ENCODE measurements at places on chromosomes 16 and 17.

- no peak for DNase-seq
These were observed 226.7 kb upstream of the ELAC2 start for GRCh38 chr17:13244513-13244912.

DNA sequence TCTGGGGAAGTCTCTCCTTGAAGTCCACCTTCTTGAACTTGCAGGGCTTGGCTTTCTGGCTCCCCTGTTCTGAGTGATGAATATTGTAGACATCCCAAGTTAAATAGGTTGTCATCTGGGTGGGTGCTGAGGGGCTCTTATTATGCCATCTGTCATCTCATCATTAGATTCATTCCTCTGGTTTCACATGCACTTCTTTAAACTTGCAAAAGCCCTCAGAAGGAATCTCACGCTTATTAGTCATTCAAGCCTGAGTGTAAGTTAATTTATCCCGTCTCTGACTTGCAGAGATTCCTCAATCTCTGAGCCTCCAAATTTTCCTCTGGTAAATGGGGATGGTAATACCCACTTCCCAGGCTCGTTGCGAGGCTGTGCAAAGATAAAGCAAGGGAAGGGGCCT is 5.7 kb downstream of the MGAT5B start:
- no peak for DNase-seq

- peak; percentile 46 for DNase-seq
These were observed 659.9 kb upstream of the SOX9 start for GRCh38 chr17:71460943-71461342.

- DNase-seq = no peak
These were observed at the start of gene B4GALNT2 for GRCh38 chr17:49132699-49133364. TSS of gene B4GALNT2 (plus strand) at chr17:49132769. CDS start at chr17:49132793, 24 bp downstream.

- no peak for DNase-seq
These were observed 6.6 kb downstream of the NEUROD2 start for GRCh38 chr17:39600997-39601597.

DNA sequence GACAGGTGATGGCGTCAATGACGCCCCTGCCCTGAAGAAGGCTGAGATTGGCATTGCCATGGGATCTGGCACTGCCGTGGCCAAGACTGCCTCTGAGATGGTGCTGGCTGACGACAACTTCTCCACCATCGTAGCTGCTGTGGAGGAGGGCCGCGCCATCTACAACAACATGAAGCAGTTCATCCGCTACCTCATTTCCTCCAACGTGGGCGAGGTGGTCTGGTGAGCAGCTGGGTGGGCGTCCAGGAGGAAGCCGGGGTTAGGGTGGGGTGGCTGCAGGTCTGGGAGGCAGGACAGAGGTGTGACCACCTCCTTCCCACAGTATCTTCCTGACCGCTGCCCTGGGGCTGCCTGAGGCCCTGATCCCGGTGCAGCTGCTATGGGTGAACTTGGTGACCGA is 23.2 kb downstream of the RABEP2 start:
- no peak for DNase-seq

DNA sequence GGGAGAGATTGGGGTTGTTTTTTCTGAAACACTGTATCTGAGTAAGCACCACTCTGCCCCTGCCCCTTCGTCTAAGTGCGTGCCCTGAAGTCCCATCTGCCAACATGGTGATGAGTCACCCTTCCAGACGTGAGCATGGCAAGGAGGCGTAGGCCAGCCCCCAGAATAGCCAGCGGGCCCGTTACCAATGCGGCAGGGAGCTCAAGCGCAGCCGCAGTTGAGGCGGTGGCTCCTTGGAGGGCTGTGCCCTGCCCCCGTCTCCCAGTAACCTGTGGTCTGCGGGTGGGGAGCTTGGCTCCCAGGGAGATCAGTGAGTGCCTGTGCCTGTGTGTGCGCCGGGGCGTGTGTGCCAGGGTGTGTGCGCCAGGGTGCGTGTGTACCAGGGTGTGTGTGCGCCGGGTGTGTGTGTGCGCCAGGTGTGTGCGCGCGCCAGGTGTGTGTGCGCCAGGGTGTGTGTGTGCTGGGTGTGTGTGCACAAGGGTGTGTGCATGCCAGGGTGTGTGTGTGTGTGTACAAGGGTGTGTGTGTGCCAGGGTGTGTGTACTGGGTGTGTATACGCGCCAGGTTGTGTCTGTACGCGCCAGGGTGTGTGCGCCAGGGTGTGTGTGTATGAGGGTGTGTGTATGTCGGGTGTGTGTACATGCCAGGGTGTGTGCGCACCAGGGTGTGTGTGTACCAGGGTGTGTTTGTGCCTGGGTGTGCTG is 98.6 kb upstream of the CHMP6 start:
- DNase-seq = no peak

DNA sequence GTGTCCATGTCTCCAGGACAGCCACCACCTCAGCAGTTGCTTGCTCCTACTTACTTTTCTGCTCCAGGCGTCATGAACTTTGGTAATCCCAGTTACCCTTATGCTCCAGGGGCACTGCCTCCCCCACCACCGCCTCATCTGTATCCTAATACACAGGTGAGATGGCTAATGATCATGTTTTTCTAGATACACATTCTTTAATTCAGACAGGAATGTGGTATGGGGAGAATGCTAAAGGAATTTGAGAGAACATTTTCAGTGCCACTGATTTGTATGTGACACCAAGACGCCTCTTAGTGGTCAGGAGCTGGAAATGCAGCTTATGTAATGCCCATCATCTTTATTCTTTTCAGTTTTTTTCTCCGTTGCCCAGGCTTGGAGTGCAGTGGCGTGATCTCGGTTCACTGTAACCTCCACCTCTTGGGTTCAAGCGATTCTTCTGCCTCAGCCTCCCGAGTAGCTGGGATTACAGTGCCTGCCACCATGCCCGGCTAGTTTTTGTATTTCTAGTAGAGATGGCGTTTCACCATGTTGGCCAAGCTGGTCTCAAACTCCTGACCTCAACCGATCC is 8.9 kb upstream of the RAPGEFL1 start:
- peak; percentile 59 for DNase-seq

- no peak for DNase-seq
These were observed 5.1 kb downstream of the KRT17 start for GRCh38 chr17:41619036-41619926.

- no peak for DNase-seq
These were observed 24.9 kb downstream of the CMTR2 start for GRCh38 chr16:71264299-71264698.

- DNase-seq = no peak
These were observed 3.9 kb upstream of the C17orf99 start for GRCh38 chr17:78142119-78142861.

DNA sequence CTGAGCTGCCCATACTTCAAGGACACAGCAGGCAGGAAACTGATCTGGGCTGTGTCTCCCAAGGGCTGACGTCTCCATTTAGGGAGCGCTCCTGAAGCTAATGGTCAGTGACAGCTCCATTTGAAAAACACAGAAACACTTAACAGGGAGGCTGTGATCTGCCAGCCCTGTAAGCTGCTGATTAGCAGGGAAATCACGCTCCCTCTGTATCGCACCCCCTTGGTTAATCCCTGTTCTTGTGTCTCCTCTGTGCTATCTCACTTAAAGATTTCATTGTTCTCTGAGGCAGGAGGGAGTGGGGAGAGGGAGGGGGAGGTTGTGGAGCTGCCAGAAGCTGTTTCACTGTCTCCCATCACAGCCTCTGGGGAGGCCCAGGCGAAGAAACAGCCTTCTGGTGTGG is 47.4 kb upstream of the CACNG3 start:
- DNase-seq = peak; percentile 88

GRCh38 chr16:63066552-63066951 is 1030.3 kb upstream of the CDH8 start:
- no peak for DNase-seq

- DNase-seq = peak; percentile 75
These were observed 123.8 kb downstream of the SMG6 start for GRCh38 chr17:2179615-2180295.

DNA sequence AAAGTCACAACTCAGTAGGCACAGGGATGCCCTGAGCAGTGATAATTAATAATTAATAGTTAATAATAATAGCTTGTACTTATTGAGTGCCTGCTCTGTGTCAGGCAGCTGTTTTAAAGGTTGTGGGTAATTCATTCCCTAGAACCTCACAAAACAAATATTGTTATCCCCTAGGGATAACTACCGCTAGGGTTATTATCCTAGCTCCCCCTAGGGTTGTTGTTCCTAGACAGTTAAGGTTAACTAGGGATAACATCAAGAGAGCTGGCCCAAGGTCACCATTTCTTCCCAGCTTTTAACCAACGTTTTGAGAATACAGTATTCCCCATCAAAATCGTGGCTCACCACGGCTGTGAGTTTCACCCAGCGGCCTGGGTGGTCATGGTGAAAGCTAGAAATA is 180.1 kb downstream of the PRKCB start:
- DNase-seq = no peak

DNA sequence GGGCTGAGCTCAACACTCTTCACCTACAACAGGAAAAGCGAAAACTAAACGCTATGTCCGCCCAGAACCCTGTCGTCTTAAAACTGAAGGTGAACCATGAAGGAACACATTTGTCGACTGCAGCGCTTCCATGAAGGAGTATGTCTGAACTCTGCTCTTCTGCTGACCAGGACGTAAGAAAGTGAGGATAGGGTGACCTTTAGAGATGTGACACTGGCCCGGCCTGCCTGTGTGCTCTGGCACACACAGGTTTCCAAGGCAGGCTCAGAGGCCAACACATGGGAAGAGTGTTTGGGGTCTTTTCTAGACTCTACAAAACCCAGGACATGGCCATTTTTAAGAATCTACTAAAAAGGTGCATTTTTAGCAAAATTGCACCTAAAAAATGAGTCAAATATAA is 21.1 kb downstream of the MARF1 start:
- no peak for DNase-seq

- DNase-seq = no peak
These were observed 230.6 kb downstream of the IRF8 start for GRCh38 chr16:86129541-86129940.

DNA sequence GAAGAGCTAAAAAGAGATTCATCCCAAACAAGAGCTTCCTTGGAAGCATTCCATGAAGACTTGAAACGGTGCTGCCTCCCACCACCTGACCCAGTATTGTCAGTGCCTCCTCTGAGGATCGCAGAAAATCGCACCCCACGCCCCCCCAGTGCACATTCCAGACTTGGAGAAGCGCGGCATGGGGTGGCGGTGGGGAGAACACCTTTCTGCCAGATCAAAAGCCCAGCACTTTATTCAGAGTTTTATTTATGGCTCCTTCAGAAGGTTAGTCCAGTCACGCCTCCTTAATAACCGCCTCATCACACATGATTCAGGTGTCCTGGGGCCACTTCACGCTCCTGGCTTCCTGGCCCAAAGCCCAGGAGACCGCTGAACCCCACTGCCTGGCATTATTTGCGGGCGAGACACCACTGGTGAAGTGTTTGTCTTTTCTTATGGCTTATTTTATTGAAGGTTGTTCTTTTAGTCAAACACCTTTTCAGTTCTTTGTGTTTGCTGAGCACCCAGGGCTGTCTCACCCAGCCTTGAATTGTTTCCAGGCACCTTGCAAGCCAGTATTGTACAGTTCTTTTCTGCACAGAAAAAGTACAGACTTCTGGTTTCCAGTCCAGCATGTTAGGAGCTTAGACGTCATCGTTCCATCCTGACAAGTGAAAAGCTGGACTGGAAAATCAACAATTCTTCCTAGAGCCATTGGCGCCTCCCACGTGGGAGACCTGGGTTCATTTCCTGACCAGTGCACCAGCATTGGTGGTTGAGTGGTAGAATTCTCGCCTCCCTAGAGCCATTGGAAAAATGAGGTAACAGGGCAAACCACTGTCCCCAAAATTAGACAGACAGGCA is 79.6 kb upstream of the CACNG5 start:
- DNase-seq = no peak

DNA sequence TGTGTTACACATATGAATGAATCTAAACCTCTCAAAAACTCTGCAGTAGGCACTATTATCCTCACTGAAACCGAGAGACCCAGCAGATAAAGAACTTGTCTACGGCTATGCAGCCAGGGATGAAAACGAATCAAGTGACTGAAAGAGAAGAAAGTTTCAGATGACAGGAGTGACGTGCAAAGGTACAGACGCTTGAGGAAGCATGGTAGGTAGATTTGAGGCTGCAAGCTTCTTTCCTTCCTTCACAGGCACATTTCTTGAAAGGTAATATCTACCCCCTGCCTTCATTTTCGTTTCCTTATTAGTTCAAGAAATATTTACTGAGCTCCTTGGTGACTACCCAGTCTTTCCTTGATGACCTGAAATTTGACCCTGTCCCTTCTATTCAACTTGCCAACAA is 211.5 kb upstream of the AXIN2 start:
- no peak for DNase-seq

DNA sequence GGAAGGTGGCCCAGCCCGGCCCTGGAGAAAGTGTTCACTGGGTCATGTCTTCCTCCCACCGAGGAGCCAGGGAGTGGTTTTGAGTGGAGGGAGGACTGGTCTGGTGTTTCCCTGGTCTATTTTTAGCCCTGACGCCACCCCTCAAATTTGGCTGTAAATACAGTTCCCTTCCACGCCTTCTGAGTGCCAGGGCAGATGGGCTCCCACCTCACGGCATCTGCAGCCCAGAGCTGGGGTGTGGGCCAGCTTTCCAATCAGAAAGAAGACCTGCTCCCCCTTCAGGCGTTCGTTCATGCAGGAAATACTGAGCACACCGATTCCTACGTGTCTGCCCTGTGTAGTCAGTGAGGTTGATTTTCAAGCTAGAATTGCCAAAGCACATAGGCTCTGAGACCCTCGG is 53.7 kb downstream of the SNX20 start:
- no peak for DNase-seq

DNA sequence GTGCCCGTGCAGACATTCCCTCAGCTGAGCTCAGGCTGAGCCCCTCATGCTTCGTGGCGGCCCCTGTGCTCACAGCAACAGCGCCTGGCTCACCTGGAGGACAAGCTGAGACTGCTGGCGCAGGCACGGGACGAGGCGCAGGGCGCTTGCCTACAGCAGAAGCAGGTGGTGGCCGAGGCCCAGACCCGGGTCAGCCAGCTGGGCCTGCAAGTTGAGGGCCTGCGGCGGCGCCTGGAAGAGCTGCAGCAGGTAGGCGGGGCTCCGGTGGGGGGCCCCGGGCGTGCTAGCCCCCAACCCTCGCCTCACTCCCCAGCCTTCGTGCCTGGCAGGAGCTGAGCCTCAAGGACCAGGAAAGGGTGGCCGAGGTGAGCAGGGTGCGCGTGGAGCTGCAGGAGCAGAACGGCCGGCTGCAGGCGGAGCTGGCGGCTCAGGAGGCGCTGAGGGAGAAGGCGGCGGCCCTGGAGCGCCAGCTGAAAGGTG is 1.4 kb upstream of the RAC3 start:
- no peak for DNase-seq

- no peak for DNase-seq
These were observed 1.8 kb downstream of the MYH10 start for GRCh38 chr17:8628609-8629169.

DNA sequence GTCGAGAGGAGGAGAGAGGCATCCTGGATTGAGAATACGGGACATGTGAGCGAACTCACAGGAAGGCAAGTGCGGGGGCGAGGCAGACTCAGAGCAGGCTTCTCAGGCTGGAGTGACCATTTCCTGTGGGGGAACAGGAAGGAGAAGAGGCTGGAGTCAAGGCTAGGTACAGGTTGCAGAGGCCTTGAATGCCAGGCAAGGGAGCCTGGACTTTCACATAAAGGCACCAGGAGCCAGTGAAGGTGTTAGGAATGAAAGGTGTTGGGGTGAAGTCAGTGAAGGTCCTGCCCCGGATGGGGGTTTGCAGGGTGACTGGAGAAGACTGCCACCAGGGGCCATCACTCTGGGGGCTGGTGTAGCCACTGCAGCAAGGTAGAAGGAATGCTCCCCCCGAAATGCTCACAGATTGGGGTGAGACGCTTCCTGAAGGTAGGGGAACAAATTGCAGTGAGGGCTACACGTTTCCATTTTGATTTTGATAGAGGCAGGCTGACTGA is 5.3 kb upstream of the GPRC5C start:
- no peak for DNase-seq

GRCh38 chr17:70144260-70144846 is 25.0 kb upstream of the KCNJ2 start:
- DNase-seq = peak; percentile 46

Measured in midbrain (tissue), 1 donor.